Non-pigmented ciliary epithelial cell (primary cell): ENCODE measurements at places on chromosomes 12 and 14.

DNA sequence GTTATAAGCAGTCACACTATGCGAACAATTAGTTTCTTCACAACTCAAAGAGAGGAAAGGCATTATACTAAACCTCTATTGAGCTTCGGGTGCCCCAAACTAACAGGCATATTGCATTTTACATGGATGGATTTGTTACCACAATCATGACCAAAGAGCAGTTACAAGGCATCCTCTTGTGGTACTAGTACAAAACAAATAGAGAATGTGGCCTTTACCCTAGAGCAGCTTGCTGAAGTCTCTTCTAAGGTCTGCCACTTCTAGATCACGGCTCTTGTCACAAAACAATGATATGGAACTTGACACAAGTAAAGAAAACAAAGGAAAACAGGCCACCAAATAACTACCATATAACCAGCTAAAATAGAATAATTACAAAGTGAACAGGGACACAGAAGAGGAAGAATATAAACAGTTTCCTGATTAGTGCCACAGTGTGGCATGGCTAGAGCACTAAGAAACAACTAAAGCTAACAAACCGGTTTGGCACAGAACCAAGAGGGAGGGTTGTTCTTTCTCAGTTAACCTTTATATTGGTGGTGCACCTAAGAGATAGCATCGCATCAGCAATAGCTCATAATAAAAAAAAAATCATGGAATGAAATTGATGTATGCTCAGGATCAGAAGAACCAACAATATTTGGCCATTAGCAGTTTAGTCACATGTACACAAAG, 209.7 kb upstream of the ATP2B1 start:
- no peak for DNase-seq

DNA sequence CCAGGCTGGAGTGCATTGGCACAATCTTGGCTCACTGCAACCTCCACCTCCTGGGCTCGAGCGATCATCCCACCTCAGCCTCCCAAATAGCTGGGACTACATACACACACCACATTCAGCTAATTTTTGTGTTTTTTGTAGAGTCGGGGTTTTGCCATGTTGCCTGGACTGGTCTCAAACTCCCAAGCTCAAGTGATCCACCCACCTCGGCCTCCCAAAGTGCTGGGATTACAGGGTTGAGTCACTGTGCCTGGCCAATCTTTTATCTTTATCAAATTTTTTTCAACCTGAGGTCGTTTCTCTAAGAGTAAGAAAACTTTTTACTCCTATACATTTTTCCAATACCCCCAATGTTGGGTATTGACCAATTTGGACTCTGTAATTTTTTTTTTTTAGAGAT, 40.0 kb upstream of the NAP1L1 start:
- DNase-seq = no peak

GRCh38 chr14:88384718-88385117, 739 bp upstream of the SPATA7 start:
- no peak for DNase-seq

DNA sequence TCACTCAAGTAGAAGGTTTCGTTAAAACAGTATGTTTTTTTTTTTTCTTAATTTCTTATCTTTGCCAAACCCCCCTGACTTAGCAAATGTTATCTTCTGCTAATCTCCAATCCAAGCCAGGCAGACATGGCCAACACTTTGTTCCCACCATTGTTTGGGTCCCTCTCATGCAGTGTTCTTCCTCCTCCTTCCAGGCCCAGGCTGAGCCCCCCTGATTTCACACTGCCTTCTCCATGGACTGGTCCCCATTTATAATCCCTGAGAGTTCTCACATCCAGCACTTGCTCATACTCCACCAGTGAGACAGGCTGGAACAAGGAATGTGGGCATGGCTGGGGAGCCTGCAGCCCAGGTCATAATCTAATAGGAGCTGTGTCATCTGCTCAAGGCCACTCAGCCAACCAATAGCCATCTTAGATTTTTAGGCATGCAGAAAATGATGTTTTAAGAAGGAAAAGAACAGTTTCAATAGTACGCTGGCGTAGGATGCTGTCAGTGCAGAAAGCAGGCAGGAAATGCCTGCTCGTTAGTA, 238.4 kb upstream of the CCDC196 start:
- DNase-seq = no peak

- DNase-seq = no peak
Measured at GRCh38 chr12:97300891-97301290, 161.7 kb upstream of the RMST start.

DNA sequence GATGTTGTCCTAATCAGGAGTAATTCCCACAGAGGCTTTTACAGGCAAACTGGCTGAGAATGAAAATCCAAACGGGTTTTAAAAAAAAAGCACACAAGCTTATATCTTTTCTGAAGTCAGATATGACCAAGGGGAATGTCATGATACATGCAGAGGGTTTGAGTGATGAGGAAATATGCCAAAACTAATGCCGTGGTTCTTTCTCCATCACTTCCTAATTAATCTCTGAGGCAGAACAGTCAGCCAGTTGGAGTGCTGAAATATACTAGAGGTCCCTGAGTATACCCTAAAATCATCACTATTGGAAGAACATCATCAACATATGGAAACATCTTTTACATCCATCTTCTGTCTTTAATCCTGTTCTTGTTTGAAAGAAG, 160.8 kb upstream of the FAR2 start:
- no peak for DNase-seq

DNA sequence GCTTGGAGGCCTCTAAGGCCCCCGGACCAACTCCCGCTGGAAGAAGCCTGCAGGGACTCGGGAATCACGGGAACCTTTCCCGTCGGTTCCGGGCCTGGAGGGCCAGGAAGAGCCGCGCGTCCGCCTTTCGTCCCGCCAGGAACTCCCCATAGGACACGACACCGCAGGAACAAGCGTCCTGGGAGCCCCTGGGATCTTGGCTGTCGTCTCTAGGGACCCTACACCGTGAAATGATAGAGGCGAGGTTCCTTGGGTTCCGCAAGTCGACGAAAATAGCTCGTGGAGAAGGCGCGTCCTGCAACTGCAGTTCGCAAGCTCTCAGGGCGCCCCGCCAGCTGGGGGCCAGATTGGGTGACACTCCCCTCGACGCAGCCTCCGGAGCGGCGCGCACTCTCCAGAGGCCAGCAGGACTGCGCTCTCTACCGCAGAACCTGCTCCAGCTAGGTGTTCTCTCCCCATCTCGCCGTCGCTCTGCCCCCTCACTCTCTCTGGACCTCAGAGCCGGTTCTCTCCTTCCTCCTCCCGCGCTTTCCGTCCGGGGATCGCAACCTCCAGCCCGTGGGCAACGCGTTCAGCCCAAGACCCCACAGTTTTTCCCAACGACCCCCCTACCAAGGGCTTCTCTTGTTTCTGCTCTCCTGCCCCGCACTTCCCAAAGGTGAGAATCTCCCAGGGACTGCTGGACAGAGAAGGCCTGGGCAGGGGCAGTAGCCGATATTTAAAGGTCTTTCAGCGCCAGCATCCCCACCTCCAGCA, 776 bp downstream of the BMP4 start:
- DNase-seq = no peak

DNA sequence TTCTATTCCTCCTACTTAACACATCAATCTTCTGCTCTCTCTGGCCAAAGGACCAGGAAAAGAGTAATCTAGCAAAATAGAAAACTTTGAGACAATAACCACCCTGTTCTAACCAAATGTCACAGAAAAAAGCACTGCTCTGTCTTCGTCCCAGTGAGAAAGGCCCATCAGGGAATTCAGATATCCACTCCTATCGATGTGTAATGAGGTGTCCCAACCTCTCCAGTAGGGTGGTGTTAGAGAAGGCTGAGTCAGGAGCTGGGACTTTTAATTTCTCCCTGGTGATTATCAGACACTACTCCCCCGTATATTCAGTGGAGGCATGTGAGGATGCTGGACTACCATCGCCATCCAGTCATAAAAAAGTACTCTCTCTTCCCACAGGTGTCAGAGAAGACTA, 130.3 kb downstream of the TMTC3 start:
- DNase-seq = no peak

DNA sequence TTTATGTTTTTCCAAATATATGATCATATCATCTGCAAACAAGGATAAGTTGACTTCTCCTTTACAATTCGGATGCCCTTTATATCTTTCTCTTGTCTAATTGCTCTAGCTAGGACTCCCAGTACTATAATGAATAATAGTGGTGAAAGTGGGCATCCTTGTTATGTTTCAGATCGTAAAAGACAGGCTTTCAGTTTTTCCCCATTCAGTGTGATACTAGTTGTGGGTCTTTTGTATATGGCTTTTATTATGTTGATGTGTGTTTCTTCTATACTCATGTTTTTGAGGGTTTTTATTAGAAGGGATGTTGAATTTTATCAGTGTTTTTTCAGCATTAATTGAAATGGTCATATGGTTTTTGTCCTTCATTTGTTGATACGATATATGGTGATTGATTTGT, 97.3 kb downstream of the FUT8 start:
- DNase-seq = no peak

GRCh38 chr14:33592297-33592696, 358.6 kb downstream of the EGLN3 start:
- no peak for DNase-seq

GRCh38 chr14:77133720-77134338, 7.8 kb downstream of the ZDHHC22 start:
- DNase-seq = no peak

DNA sequence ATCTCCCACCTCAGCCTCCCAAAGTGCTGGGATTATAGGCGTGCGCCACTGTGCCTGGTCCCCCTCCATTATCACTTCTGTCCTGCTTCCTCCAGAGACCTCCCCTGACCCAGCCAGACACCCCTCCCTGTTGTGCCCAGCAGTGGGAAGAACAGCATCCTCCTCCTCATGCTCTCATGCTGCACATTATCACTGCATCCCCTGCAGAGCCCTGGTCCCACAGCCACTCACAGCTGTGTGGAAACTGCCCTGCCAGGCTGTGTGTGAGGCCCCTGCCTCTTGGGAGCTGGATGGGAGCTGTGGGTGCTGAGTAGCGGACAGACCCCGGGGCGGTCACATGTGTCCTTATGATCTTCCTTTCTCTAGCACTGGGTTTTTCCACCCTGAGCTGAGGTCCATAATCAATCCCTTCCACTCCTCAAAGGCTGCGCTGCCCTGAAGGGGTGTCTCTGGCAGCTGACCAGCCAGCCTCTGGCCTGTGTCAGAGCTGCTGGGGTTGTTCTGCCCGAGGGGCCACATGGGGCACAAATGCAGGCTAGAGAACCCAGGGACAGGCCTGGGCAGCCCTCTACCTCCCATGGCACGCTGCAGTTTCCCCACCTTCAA, 9.2 kb downstream of the HIP1R start:
- no peak for DNase-seq

GRCh38 chr14:60622210-60622916, 26.9 kb downstream of the SIX1 start:
- no peak for DNase-seq

DNA sequence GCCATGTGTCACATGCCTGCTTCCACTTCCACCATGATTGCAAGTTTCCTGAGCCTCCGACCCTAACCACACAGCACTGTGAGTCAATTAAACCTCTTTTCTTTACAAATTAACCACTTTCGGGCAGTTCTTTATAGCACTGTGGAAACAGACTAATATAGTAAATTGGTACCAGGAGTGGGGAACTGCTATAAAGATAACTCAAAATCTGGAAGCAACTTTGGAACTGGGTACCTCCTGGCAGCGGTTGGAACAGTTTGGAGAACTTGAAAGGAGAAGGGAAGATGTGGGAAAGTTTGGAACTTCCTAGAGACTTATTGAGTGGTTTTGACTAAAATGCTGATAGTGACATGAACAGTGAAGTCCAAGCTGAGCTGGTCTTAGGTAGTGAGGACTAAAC, 436.1 kb downstream of the TMEM121 start:
- DNase-seq = no peak

- no peak for DNase-seq
Measured at GRCh38 chr12:98594050-98594835, 757 bp downstream of the SLC25A3 start.

DNA sequence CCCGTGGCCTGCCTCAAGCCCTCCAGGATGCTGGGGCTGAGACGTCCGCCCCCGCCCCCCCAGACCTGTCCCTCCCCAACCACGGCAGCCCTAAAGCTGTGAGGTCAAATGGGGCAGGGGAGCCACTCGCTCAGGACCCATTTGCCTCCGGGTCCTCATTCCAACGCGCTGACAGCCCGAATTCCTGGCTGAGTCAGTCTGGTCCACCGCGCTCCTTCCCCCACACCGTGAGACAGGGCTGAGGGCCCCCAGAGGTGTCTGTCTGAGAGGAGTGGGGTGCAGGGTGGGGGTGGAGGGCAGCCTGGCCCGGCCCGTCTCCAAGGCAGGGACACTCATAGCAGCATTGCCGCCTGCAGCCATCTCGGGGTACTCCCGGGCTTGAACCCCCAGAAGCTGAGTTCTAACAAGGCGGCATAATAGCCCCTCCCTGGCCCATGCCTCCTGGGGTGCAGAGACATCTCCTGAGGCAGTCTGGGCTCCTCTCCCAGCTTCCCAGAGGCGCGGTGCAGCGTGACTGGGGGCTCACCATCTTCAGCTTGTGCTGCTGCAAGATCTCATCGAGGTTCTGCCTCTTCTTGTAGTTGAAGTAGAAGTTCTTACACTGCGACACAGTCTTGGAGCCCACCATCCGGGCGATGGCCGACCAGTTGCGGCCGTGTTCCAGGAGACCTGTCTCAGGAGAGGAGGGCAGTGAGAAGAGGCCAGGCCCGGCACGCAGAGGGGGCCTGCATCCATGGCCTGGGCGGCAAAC, 90.5 kb downstream of the RFLNA start:
- DNase-seq = peak; percentile 63

- no peak for DNase-seq
Measured at GRCh38 chr12:122018457-122018856, 3.2 kb upstream of the BCL7A start.
